Fibroblast of skin of left biceps (primary cell): ENCODE measurements at places on chromosomes 6 and 20.

- no peak for DNase-seq
Observed at GRCh38 chr6:134721060-134721405, 228.9 kb downstream of the ALDH8A1 start.

DNA sequence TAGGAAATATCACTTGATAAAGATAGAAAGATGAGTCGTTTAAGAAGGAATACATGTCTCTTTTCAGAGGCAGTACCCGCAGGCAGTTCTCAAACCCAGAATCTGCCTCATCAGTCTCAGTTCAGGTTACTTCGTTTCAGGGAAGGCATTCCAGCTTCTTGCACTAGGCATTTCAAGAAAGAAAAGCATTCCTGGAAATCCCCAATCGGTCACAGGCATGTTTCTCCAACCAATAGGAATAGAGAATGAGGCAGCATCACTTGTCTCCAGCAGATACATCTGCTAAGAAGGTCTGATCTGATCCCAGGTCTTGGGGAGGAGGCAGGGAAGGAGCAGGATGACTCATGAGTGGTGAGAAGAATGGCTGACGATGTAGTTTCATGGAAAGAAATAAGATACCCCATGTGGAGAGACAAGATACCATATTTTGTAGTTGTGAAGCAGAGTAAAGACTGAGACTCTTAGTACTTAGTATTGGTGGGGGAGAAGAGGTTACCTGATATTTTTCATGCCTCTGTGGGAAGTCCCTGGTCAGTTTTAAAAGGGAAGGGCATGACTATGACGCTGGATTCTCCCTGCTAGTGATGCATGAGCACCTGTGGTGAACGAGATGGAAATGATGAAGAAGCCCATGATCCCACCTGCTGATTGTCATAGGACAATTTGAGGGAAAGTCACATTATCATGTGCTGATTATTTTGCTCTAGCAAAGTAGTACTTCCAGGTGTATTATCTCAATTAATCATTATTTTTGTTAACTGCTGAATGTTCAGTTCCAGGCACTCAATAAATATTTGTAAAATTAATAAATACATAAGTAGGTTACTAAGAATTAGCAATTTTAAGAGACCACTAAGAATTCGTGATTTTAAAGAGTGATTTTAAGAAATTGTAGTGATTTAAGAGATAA is 20.3 kb upstream of the HLA-DRB1 start:
- peak; percentile 71 for DNase-seq

DNA sequence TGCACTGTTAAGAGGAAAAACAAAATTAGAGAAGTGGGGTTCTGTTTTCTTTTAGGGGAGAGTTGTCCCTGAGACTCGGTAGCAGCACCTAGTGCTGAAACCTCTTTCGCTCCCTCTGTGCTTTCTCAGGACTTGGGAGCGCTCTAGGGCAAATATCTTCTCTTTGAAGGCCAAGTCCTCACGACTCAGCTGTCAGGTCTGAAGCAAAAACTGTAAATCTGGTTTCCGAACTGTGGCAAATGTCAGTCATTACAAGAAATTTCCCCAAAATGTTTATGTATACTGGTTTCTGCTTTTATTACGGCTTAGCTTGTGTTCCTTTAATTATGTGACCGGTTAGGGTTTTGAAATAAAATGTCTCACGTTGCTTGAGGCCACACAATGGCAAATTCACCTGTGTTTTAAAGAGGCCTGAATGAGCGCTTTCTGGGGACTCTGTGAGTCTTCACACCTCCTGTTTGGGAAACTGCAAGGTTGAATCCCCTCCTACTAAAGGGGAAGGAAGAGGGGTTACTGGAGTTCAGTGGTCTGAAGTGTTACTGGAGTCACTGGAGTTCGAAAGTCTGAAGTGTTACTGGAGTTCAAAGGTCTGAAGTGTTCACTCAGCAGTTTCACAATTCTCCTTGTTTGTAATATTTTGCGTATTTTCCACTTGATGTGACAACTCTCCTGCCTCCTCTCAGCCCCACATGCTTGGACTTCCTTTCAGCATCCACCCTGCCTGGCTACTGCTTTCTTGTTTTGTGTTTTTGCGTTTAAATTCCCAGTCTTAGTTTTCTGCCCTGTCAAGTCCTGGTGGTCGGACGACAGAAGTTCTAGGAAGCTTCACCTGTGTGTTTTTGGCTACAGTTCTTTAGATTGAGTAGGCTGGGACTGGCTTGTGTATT is 1.6 kb downstream of the SMPDL3A start:
- no peak for DNase-seq

DNA sequence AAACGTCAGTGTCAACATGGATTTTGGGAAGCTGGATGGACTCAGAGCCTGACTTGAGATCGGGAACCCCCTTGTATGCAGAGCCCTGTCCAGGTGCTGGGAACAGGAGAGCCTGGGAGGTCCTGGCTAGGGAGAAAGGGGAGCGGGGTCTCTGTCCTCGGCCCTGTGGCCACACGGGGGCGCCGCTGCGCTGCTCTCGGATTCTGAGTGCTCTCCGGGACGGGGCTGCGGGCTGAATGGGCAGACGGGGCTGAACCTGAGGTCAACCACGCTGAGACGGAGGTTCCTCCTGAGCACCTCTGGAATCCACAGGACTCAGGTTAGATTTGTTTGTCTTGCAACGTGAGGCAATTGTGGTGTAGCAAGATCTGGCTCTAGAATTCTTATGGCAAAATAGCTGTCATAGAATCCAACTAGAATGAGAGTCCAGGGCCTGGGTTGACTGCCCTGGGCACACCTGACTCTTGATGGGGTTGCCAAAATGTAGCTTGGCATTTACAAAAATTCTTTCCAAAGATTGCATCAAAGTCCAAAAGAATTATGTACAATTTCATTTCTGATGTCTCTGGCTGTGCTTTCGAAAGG is 20.6 kb upstream of the HLA-F start:
- DNase-seq = no peak

DNA sequence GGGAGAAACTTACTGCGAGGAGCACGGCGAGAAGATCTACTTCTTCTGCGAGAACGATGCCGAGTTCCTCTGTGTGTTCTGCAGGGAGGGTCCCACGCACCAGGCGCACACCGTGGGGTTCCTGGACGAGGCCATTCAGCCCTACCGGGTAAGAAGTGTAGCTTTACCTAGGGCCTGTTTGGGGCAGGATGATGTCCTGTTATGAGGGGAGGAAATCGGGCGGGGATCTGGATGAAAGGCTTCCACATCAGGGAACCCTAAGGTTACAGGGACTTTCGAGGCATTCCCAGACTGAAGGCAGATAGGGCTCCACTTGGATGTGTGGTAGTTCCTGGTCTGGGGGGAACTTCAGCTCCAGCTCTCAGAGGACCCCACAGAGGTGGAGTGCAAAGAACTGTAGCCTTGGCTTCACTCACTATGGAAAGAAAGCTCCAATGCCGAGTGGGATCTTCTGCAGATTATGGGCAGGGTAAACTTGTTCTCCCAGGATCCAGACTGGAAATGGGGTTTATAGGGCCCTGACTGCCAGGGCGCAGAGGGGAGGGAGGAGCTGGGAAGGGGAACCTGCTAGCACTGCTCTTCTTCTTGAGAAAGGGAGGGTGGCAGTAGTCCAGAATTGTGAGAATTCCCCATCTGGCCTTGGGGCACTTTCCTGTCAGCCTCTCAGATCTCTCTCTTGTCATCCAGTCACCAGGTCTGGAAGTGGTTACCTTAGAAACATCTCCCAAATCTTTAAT is 740 bp downstream of the TRIM15 start:
- no peak for DNase-seq

GRCh38 chr20:33569802-33570391 is 80.0 kb downstream of the CBFA2T2 start:
- DNase-seq = no peak

DNA sequence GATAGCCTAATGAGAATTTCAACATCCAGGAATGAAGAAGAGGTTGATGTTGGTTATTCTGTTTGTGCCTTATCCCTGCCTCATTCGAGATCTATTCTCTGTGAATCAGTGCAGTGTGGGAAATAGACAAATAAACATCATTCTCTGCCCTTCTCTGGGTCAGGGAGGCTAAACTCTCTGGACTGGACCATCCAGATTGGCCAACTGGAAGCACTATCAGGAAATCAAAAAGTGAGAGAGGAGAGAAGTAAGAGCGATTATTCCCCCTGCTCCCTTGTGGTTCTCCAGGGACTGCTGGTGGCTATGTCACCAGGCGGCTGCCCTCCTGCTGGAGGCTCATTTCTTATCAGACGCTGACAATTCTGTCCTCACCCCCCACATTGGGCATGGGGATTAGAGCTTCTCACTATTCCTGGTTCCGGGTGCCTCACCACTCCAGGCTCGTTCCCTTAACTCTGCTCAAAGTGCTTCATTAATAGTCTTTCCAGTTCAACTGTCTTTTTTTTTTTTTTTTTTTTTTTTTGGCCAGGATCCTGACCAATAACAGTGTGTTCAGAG is 201.7 kb upstream of the RREB1 start:
- DNase-seq = no peak

- DNase-seq = peak; percentile 13
Observed at GRCh38 chr6:147322299-147323162, 118.3 kb downstream of the STXBP5 start.

- no peak for DNase-seq
Observed at GRCh38 chr20:2349801-2350200, 30.9 kb upstream of the TGM6 start.

- no peak for DNase-seq
Observed at GRCh38 chr6:106107043-106107613, 21.0 kb downstream of the PRDM1 start.

- DNase-seq = no peak
Observed at GRCh38 chr20:43983359-43983758, 68.7 kb downstream of the TOX2 start.

DNA sequence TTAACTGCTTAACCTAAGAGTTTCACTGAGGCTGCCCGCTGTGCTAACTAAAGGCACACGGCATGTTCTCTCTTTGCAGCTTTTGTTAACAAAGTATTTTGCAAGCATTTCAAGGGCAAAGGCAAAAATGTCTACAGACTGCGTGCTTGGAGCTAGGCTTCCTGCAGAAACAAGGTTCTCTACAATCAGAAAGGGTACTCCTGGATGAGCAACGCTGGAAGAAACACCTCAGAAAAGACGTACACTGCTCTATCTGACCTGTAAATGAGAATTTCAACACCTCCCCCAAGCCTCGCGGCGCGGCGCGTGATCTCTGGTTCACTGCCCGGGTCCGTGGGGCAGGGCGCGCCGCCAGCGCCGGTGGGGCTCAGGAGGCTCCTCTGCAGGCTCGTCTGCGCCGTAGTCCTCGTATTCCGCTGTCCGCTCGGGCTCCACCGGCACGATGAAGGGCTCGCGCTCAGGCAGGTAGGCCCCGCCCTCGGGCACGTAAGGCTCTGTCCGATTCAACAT is 120.9 kb downstream of the COL12A1 start:
- no peak for DNase-seq

DNA sequence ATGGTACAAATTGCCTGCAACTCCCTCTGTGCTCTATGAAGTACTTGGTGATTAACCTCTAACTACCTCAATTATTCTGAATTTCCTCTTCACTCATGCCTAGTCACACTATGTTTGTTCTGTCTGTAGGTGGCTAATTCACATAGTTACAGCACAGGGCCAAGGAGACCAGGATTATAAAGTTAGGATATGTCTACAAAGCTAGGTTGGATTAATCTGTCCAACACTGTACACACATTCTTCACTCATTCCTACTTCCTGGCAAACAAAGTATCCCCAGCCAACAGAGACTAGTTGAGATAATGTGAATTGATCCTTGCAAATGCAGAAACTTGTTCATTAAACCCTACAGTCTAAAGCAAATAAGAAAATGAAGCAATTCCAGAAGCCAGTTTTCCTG is 269.8 kb downstream of the HACE1 start:
- no peak for DNase-seq

- DNase-seq = no peak
Observed at GRCh38 chr20:39670988-39671387, 708.8 kb downstream of the DHX35 start.

DNA sequence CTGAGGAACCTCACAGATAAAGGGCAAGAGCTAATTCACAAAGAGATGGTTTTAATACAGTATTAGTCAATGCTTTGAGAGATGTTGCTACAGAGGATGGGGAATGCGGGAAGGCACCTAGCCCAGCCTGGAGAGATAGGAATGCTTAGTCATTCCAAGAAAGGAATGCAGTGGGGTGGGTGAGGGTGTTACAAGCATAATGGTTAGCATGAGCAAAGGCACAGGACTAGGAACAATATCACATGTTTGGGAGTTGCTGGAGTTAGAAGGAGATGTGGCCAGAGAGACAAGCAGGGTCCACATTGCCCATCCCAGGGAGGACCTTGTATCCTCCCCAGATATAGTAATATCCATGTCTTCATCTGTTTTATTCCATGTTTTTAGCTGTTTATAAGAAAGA is 107.0 kb upstream of the OGFRL1 start:
- peak; percentile 51 for DNase-seq

- DNase-seq = no peak
Observed at GRCh38 chr6:147132889-147133288, 71.3 kb upstream of the STXBP5 start.

- DNase-seq = no peak
Observed at GRCh38 chr6:16184129-16184528, 54.3 kb upstream of the GMPR start.
